ENCODE measurements at places on chromosomes 13 and 19.

DNA sequence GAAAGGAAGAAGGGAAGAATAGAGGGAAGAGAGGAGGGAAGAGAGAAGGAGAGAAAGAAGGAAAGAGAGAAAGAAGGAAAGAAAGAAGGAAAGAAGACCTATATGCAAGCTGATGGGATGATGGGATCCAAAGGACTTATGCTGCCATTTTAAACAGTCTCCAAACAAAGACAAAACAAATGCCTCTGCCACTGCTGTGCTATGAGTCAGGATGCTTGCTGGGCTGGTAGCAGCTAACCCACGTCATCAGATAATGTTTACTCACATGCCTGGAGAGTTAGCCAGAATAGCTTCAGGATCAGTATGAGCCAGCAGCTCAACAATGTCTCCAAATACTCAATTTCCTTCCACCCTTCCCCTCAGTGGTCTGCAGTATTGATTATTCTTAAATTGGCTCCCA is 12.0 kb upstream of the ZNF274 start:
- no peaks in the 10 kb centered on the region for H3K4me1 ChIP-seq
- no peak overlapping the region for H3K4me3 ChIP-seq
- H3K36me3 ChIP-seq: peaks cover 23% of the 10 kb centered on the region

DNA sequence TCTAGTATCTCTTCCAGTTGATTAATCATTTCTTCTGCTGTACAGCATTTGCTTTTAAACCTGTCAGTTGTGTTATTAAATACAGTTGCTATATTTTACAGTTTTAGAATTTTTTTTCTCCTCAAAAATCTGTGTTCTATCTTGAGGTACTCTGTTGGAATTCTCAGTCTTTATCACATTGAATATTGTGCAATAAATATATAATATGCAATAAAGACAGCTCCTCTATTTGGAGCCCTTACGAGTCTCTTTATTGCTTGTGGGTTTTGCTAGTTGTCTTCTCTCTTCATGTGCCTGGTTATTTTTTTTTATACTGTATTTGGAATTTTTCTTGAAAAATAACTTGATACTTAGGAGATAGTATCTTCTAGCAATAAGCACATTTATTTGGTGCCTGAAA is 51.7 kb downstream of the CDK8 start:
- no peaks in the 10 kb centered on the region for H3K27me3 ChIP-seq
- no peak overlapping the region for H3K27ac ChIP-seq
- DNase-seq: no peak
- H3K4me3 ChIP-seq: no peak overlapping the region

- H3K4me1 ChIP-seq: no peaks in the 10 kb centered on the region
- H3K27ac ChIP-seq: no peak overlapping the region
- no peak overlapping the region for H3K4me3 ChIP-seq
- H3K27me3 ChIP-seq: no peaks in the 10 kb centered on the region
- H3K36me3 ChIP-seq: no peaks in the 10 kb centered on the region
- no peak for DNase-seq
These were observed 390.5 kb upstream of the PCDH9 start for GRCh38 chr13:67620665-67621064.

- no peak for DNase-seq
- no peaks in the 10 kb centered on the region for H3K27me3 ChIP-seq
- H3K36me3 ChIP-seq: no peaks in the 10 kb centered on the region
- no peaks in the 10 kb centered on the region for H3K4me1 ChIP-seq
These were observed 63.9 kb downstream of the LATS2 start for GRCh38 chr13:20997301-20998161.

- peaks cover 34% of the 10 kb centered on the region for H3K27me3 ChIP-seq
- H3K4me3 ChIP-seq: peak overlapping the region; percentile 66
- no peaks in the 10 kb centered on the region for H3K36me3 ChIP-seq
- peaks cover 16% of the 10 kb centered on the region for H3K4me1 ChIP-seq
These were observed 1.0 kb downstream of the FLT1 start for GRCh38 chr13:28493740-28494503.
